CD4-positive, alpha-beta T cell (primary cell): ENCODE measurements at places on chromosomes 7 and 10. TPM values are rescaled to one million over a fixed set of nuclear protein-coding genes. Genes with fewer than 3 reads are reported as not detected.

HMX2 gene
- total RNA-seq = not detected

HOXA4 gene
- not detected for total RNA-seq

OPALIN gene
- not detected for total RNA-seq

- peaks cover 4% of the 10 kb centered on the region for H3K27me3 ChIP-seq
- H3K4me3 ChIP-seq = no peak overlapping the region
- no peaks in the 10 kb centered on the region for H3K4me1 ChIP-seq
- H3K27ac ChIP-seq = no peak overlapping the region
- no peak for DNase-seq
- H3K36me3 ChIP-seq = no peaks in the 10 kb centered on the region
Observed at GRCh38 chr10:84551437-84552120, 223.2 kb downstream of the CCSER2 start.

GRCh38 chr7:26192485-26193087, 8.0 kb downstream of the HNRNPA2B1 start:
- no peak overlapping the region for H3K4me3 ChIP-seq
- H3K27me3 ChIP-seq = no peaks in the 10 kb centered on the region
- DNase-seq = no peak

- no peaks in the 10 kb centered on the region for H3K36me3 ChIP-seq
- DNase-seq = no peak
- H3K27ac ChIP-seq = no peak overlapping the region
- peaks cover 3% of the 10 kb centered on the region for H3K4me1 ChIP-seq
- no peaks in the 10 kb centered on the region for H3K27me3 ChIP-seq
Observed at GRCh38 chr10:101859530-101859929, 15.9 kb upstream of the KCNIP2 start.

- H3K27me3 ChIP-seq = no peaks in the 10 kb centered on the region
- no peak overlapping the region for H3K4me3 ChIP-seq
- DNase-seq = no peak
- H3K27ac ChIP-seq = no peak overlapping the region
- H3K4me1 ChIP-seq = peaks cover under 1% of the 10 kb centered on the region
Observed at GRCh38 chr7:38438970-38439369, 165.5 kb upstream of the TARP start.

- no peak overlapping the region for H3K4me3 ChIP-seq
- no peaks in the 10 kb centered on the region for H3K36me3 ChIP-seq
- H3K27me3 ChIP-seq = no peaks in the 10 kb centered on the region
- H3K27ac ChIP-seq = no peak overlapping the region
- H3K4me1 ChIP-seq = peaks cover 8% of the 10 kb centered on the region
Observed at GRCh38 chr10:98365406-98366061, 49.4 kb downstream of the PYROXD2 start.

- H3K4me3 ChIP-seq = no peak overlapping the region
- H3K27me3 ChIP-seq = no peaks in the 10 kb centered on the region
- DNase-seq = no peak
Observed at GRCh38 chr10:90432866-90433265, 425.0 kb downstream of the HTR7 start.

DNA sequence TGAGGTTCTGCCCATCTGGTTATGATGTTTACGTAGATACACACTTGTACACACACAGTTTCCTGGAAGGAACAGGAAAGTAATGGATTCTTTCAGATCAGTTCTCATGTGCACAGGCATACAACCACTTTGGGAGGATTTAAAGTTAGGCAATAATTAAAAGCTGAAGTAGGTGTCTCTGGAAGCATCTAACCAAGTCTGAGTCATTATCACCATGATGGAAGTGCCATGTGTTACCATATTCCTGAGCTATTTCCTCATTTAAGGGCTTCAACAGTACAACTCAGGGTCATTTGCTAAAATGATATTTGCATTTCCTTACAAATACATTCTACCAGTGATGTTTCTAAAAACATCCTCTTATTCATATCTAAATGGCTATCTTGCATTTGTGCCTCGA, 41.4 kb upstream of the BET1 start:
- no peak for DNase-seq
- no peaks in the 10 kb centered on the region for H3K4me1 ChIP-seq
- peaks cover 7% of the 10 kb centered on the region for H3K27me3 ChIP-seq
- H3K27ac ChIP-seq = no peak overlapping the region
- H3K4me3 ChIP-seq = no peak overlapping the region
- H3K36me3 ChIP-seq = no peaks in the 10 kb centered on the region

DNA sequence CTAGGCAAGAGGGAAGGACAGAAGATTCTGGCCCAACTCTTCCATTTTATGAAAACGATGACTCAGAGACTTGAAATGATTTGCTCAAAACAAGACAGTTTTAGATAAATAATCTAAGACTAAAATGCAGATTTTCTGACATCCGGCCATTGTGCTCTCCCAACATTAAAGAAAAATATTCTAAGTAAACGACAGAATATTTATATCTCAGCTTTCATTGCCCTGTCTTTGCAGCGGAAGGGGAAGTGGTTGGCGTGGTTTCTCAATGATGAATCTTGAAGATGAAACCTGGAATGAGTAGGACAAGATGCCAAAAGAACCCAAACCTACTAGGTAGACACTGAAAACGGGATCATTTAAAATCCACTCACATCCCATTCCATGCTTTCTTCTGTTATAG, 28.9 kb upstream of the NPY start:
- no peak overlapping the region for H3K4me3 ChIP-seq
- H3K27ac ChIP-seq = no peak overlapping the region
- peaks cover 12% of the 10 kb centered on the region for H3K4me1 ChIP-seq
- H3K36me3 ChIP-seq = no peaks in the 10 kb centered on the region

- no peak overlapping the region for H3K27ac ChIP-seq
- H3K36me3 ChIP-seq = no peaks in the 10 kb centered on the region
- H3K4me1 ChIP-seq = no peaks in the 10 kb centered on the region
- no peak for DNase-seq
Observed at GRCh38 chr10:43046288-43046991, 30.4 kb upstream of the RET start.

DNA sequence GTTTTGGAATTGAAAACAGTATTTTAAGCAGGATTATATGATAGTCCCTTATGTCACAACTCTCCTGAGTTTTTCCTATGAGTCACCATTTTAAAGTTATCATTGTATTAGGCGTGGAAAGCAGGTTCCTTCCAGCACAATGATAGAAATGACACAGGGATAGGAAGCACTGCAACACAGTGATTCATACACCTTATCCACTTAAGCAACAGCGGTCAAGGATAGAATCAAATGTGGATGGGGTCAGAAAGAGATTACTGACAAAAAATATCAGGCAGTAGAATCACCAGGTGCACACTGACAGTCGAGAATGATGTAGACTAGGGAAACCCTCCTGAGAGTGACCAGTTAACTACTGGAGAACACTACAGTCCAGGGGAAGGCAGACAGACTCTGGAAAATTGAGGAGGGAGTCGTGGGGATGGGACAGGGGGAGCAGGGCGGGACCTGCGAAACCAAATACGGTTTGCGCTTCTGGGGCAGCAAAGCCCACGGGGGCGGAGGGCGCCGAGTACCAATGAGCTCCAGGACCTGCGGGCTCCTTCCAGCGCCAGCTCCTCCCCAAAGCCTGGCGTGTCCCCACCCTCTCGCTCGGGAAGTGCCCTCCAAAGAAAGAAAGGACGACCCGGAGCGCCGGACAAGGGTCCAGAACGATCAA, 479 bp downstream of the PNPLA8 start:
- H3K4me3 ChIP-seq = peak overlapping the region; percentile 88
- peaks cover 15% of the 10 kb centered on the region for H3K36me3 ChIP-seq

DNA sequence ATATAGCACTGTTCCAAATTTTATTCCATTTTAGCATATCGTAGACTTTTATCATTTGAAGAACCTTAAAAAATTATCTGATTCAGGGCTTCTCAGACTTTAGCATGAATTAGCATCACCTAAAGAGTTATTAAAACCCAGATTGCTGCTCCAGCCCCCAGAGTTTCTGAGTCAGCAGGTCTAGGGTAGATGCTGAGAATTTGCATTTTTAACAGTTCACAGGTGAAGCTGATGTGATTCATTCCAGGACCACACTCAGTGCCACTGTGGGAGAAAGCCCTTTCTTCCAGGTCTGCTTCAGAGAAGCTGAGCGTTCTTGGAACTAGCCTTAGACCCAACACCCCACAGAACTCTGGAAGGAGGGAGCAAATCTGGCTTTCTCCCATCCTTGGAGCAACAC, 174.1 kb upstream of the YAE1 start:
- H3K4me3 ChIP-seq = no peak overlapping the region
- H3K4me1 ChIP-seq = no peaks in the 10 kb centered on the region
- H3K27ac ChIP-seq = no peak overlapping the region
- DNase-seq = no peak

DNA sequence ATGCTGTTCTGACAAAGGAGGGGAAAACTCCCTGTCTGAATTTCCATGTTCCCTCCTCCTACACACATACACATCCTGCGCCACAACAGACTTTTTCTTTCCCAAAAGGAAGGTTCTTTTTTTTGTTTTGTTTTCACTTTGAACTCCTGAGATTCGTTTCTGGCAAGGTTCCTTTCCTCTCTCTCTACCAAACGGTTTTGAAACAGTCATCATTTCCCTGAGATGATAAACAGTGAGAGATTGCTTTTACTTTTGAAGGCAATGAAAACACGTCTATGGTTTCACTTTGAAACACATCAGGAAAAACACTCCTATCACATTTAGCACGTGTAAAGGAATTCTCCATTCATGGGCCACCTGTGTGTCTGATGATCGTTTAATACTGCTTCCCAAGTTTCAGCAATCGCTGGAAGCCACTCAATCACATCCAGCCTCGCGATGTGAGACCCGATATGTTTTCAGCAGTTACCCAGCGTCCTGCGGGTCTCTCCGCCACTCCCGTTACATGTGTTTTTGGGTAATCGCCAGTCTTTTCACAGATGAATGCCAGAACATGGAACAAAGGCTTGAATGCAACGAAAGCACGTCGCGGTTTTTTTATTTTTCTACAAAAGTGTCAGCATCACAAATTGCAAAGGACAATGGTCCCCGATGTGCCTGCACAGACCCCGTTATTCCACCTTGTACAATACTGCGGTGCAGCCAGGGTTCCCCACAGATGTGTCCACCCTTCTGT, 62.8 kb upstream of the CUX1 start:
- H3K4me1 ChIP-seq = peaks cover 7% of the 10 kb centered on the region
- no peaks in the 10 kb centered on the region for H3K36me3 ChIP-seq
- H3K27me3 ChIP-seq = no peaks in the 10 kb centered on the region
- H3K4me3 ChIP-seq = peak overlapping the region; percentile 53
- no peak for DNase-seq
- H3K27ac ChIP-seq = no peak overlapping the region

DNA sequence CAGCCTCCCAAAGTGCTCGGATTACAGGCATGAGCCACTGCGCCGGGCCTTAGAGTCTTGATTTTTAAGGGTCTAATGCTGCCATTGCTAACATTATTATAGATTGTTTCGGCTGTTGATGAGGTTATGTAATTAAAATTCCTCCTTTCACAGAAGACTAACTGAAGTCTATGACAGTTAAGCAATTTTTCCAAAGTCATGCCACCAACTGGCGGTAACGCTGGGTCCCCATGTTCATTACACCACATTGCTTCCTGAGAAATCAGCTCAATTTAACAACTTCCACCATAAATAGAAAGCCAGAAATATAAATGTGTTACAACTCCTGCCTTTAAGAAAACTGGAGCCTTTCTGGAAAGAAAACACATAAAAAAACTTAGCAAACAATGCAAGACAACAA, 3.5 kb downstream of the ERLIN1 start:
- H3K4me3 ChIP-seq = no peak overlapping the region
- no peaks in the 10 kb centered on the region for H3K27me3 ChIP-seq
- DNase-seq = no peak
- H3K4me1 ChIP-seq = peaks cover 19% of the 10 kb centered on the region
- peaks cover 17% of the 10 kb centered on the region for H3K36me3 ChIP-seq
- no peak overlapping the region for H3K27ac ChIP-seq

DNA sequence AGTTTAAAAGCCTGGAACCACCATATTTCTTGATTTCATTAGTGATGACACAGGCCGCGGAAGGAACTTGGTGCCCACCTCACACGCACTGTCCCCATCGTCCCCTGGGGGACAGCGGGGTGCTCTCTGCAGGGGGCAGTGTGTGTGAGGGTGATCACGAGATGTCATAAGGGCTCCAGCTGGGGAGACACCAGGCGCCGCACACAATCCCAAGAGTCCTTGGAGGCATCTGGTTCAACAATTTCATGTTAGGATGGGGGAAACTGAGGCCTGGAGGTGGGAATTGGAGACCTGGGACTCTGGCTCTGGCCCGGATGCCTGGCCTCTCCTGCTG, 66.4 kb downstream of the ELFN1 start:
- H3K27me3 ChIP-seq = no peaks in the 10 kb centered on the region
- no peak for DNase-seq
- H3K4me3 ChIP-seq = no peak overlapping the region
- H3K36me3 ChIP-seq = no peaks in the 10 kb centered on the region
- no peak overlapping the region for H3K27ac ChIP-seq
- H3K4me1 ChIP-seq = peaks cover 26% of the 10 kb centered on the region

GRCh38 chr10:14532473-14533251, 201.9 kb upstream of the FRMD4A start:
- H3K36me3 ChIP-seq = peaks cover 70% of the 10 kb centered on the region
- H3K4me3 ChIP-seq = no peak overlapping the region
- H3K4me1 ChIP-seq = peaks cover 83% of the 10 kb centered on the region
- DNase-seq = no peak
- no peaks in the 10 kb centered on the region for H3K27me3 ChIP-seq

DNA sequence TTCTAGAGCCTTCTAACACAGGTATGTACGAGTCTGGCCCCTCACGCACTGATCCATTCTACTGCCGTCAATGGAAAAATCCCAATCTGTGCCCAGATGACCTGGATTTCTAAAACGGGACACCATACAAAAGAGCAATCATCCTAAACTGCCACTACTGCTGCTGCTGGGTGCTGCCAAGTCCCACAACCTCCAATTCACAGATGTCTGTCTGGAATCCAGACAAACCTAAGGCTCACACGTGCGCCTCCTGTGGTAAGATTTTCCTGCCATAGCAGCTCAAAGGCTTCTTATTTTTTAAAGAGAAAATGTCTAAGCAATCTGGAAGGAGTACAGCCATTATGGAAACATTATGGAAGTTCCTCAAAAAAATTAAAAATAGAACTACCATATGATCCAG, 40.9 kb downstream of the JCAD start:
- no peaks in the 10 kb centered on the region for H3K4me1 ChIP-seq
- H3K27ac ChIP-seq = no peak overlapping the region
- H3K36me3 ChIP-seq = no peaks in the 10 kb centered on the region
- H3K4me3 ChIP-seq = no peak overlapping the region
- DNase-seq = no peak

DNA sequence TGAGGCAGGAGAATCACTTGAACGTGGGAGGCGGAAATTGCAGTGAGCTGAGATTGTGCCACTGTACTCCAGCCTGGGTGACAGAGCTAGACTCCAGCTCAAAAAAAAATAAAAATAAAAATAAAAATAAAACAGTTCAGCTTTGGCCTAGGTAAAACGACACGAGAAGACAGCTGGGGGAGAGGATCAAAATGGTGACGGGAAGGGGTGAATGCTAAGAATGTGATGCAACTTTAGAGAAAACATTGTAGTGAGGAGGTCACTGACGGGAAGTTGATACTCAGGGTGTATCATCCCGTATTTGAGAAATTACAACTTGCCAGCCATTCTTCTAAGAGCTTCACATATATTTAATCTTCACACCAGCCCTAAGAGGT, 1.1 kb downstream of the NDST2 start:
- peaks cover 72% of the 10 kb centered on the region for H3K36me3 ChIP-seq
- no peak for DNase-seq
- peak overlapping the region; percentile 55 for H3K27ac ChIP-seq
- H3K27me3 ChIP-seq = no peaks in the 10 kb centered on the region
- peaks cover 57% of the 10 kb centered on the region for H3K4me1 ChIP-seq
